ENCODE measurements at places on chromosomes 6 and 20. TPM values are rescaled to one million over a fixed set of nuclear protein-coding genes. Genes with fewer than 3 reads are reported as not detected.

The JAG1 gene
- total RNA-seq = 0.15 TPM

DNA sequence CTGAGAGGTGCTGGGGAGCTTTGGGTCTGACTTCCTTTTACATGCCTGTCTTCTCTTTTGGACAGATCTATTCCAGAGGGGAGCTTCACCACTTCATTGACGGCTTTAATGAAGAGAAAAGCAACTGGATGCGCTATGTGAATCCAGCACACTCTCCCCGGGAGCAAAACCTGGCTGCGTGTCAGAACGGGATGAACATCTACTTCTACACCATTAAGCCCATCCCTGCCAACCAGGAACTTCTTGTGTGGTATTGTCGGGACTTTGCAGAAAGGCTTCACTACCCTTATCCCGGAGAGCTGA, 13.1 kb downstream of the PRDM1 start:
- peaks cover 96% of the 10 kb centered on the region for H3K36me3 ChIP-seq
- H3K4me3 ChIP-seq = peak overlapping the region; percentile 90
- peaks cover 85% of the 10 kb centered on the region for H3K4me1 ChIP-seq
- no peaks in the 10 kb centered on the region for H3K27me3 ChIP-seq

DNA sequence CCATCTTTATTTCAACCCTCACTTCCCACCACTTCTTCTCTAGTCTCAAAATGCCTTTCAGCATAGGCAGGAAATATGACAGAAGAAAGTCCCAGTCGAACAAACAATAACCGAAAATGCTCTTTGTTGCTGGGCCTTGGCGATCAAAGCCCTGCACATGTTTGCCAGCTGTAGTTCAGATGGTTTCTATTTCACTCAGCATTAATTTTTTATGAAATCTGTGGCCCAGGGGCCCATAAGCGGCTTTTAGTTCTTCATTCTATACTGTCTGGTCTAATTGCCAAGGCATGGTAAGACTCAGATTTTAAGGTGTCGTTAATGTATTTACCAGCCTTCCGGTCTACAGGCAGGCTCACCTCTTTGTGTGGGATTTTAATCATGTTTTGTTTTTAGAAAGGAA, 10.9 kb upstream of the F13A1 start:
- H3K36me3 ChIP-seq = no peaks in the 10 kb centered on the region
- DNase-seq = no peak
- no peak overlapping the region for H3K4me3 ChIP-seq
- H3K27ac ChIP-seq = no peak overlapping the region

The NFATC2 gene
- 39.9 TPM for total RNA-seq

- no peaks in the 10 kb centered on the region for H3K27me3 ChIP-seq
- no peaks in the 10 kb centered on the region for H3K4me1 ChIP-seq
- H3K27ac ChIP-seq = no peak overlapping the region
- no peak for DNase-seq
Measured at GRCh38 chr6:161199850-161200249, 74.0 kb downstream of the AGPAT4 start.

Measured in activated CD8-positive, alpha-beta memory T cell treated with anti-CD3 and anti-CD28 coated beads, Interleukin-2, amount 10 ng/mL, durations not matched to agents 7 days and 5 days (primary cell).